ENCODE measurements at places on chromosomes 7 and 10. TPM values are rescaled to one million over a fixed set of nuclear protein-coding genes. Genes with fewer than 3 reads are reported as not detected.

GRCh38 chr10:76398043-76398710 lies 966.8 kb downstream of the LRMDA start:
- H3K27ac ChIP-seq = no peak overlapping the region
- H3K4me3 ChIP-seq = no peak overlapping the region
- H3K27me3 ChIP-seq = no peaks in the 10 kb centered on the region
- peaks cover 3% of the 10 kb centered on the region for H3K4me1 ChIP-seq
- DNase-seq = no peak
- no peaks in the 10 kb centered on the region for H3K36me3 ChIP-seq

Gene TMEM213
- total RNA-seq = not detected

Gene KLF14
- total RNA-seq = 0.14 TPM

Gene LGI1
- total RNA-seq = not detected

- no peaks in the 10 kb centered on the region for H3K27me3 ChIP-seq
- no peak overlapping the region for H3K27ac ChIP-seq
- H3K4me3 ChIP-seq = no peak overlapping the region
- DNase-seq = no peak
- no peaks in the 10 kb centered on the region for H3K4me1 ChIP-seq
These were observed 1124.4 kb downstream of the NXPH1 start for GRCh38 chr7:9557853-9558252.

DNA sequence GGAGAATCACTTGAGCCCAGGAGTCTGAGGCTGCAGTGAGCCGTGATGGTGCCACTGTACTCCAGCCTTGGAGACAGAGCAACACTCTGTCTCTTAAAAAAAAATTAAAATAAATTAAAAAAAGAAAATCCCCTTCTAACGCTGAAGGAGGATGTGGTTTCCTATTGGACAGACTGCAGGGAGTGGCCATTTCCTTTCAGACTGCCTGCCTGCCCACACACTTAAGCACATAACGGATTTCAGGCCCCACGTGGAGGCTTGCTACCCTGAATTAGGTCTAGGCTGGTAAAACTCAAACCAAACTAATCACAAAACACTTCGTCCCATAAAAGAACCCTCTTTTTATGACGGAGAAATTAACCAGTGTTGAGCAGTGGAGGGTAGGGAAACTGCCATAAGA lies 34.0 kb downstream of the GATA3 start:
- H3K4me3 ChIP-seq = no peak overlapping the region
- H3K36me3 ChIP-seq = no peaks in the 10 kb centered on the region
- no peak overlapping the region for H3K27ac ChIP-seq
- DNase-seq = no peak

Gene CUZD1
- total RNA-seq = not detected

DNA sequence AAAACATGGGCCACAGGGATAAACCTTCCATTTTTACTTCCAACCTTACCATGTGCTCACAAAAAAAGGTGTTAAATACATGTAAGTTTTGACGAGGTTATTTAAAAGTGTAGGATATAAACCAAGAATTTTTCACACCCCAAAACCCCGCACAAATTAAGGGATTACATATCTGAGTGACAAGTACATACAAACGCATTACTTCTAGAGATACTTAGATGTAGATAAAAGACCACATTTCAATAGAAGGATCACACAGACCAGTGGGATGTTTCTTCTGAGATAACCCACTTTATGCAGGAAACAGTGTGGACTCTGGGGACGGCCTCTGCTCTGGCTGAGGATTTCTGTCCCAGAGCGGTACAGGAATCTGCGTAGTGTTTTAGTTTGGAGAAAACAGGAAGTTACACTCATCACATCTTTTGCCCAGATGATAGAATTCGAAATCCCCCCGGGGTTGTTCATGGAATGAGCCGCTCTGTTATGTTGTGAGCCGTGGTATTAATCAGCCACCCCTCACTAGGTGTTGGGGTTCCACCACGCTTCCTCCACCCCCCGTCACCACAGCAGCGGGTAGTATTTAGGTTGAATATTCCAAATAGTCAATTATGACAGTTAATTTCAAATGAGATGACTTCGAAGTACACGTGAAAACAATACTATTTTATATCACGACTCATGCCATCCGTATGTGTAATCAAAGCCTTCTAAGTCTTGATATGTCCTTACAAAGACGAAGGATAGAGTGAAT lies 1.3 kb upstream of the CUL1 start:
- H3K4me3 ChIP-seq = peak overlapping the region; percentile 83
- H3K36me3 ChIP-seq = no peaks in the 10 kb centered on the region
- peaks cover 6% of the 10 kb centered on the region for H3K27me3 ChIP-seq
- H3K27ac ChIP-seq = peak overlapping the region; percentile 95
- no peak for DNase-seq

DNA sequence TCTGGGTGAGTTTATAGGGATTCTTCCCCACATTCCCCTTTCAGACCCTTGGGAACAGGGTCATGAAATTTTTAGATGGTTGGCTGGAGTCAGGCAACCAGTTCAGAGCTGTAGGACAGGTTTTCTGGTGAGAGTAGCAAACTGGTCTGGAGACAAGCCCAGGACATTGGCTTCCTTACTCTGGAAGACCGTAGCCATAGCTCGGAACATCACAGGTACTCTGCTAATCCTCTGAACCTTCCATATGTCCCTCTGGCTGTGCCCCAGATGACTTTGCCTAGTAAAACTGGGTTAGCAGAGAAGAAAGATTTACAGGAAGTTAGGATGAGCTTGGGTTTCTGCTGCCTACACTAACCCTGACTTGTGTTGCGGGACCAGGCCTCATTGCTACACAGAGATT lies 104.5 kb upstream of the MKLN1 start:
- no peak overlapping the region for H3K4me3 ChIP-seq
- no peak for DNase-seq
- no peak overlapping the region for H3K27ac ChIP-seq
- H3K36me3 ChIP-seq = no peaks in the 10 kb centered on the region
- H3K27me3 ChIP-seq = no peaks in the 10 kb centered on the region

Gene SUN3
- not detected for total RNA-seq

DNA sequence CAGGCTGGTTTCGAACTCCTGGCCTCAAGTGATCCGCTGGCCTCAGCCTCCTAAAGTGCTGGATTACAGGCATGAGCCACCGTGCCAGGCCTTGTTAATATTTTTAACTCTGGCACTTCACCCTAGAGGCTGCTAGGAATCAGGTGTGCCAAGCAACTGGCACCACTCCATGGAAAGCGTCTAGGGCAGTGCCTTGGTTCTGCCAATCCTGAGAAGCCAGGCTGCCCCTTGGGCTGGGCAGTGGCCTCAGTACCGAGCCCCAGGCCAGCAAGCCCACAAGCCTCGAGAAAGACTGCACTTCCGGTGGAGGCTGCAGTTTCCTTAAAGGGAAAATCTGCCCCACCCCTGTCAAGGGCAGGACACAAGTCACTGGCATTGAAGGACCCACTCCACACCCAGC lies 11.3 kb downstream of the ALKBH4 start:
- H3K27ac ChIP-seq = no peak overlapping the region
- no peak overlapping the region for H3K4me3 ChIP-seq
- H3K36me3 ChIP-seq = no peaks in the 10 kb centered on the region
- no peaks in the 10 kb centered on the region for H3K4me1 ChIP-seq
- no peaks in the 10 kb centered on the region for H3K27me3 ChIP-seq

GRCh38 chr7:100674411-100675104 lies 1.0 kb downstream of the GNB2 start:
- H3K27me3 ChIP-seq = peaks cover 18% of the 10 kb centered on the region
- peaks cover 2% of the 10 kb centered on the region for H3K4me1 ChIP-seq
- H3K27ac ChIP-seq = peak overlapping the region; percentile 91
- H3K4me3 ChIP-seq = peak overlapping the region; percentile 91
- DNase-seq = no peak

Gene OR9A4
- total RNA-seq = 0.31 TPM

DNA sequence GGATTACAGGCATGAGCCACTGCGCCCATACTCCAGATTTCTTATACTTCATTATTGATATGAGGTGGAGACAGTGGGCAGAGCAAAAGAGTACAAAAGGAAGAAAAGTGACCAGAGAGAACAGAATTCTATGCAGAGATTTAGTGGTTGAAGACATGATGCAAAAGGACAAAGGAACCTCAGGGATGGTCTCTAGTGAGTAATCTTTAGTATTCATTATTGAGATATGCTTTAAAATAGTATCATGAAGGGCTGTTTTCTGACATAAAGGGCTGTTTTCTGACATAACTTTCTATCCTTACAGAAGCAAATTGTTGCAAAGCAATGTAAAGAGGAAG lies 81.2 kb upstream of the OIT3 start:
- no peak overlapping the region for H3K4me3 ChIP-seq
- H3K27ac ChIP-seq = no peak overlapping the region

DNA sequence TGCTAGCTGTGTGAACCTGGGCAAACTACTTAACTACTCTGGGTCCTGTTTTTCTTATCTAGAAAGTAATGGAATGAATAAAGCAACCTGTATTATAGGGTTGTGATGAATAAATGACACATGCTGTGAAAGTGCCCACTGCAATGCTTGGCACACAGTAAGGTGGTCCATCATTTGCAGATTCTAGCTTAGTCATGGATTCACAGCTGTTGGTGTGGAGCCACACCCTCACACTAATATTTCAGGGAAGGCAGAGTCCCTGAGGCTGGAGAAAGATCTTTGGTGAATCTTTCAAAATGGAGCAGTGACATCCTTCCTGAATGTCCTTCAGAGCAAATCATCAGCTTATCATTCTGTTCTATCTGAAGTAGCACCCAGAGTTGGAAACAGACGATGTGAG lies 60.6 kb downstream of the A1CF start:
- peaks cover 22% of the 10 kb centered on the region for H3K36me3 ChIP-seq
- no peak overlapping the region for H3K27ac ChIP-seq
- no peaks in the 10 kb centered on the region for H3K27me3 ChIP-seq
- H3K4me3 ChIP-seq = no peak overlapping the region
- peaks cover 7% of the 10 kb centered on the region for H3K4me1 ChIP-seq

All from progenitor cell of endocrine pancreas (in vitro differentiated cells).